ENCODE measurements at places on chromosomes 1 and 21. TPM values are rescaled to one million over a fixed set of nuclear protein-coding genes. Genes with fewer than 3 reads are reported as not detected.
A peak's percentile ranks its signal among the peaks of the same experiment; 100 is the strongest.

GRCh38 chr1:54287801-54288211 is 87.8 kb downstream of the MRPL37 start:
- DNase-seq, result no peak

POMGNT1 gene
- total RNA-seq, result 42.0 TPM

DNA sequence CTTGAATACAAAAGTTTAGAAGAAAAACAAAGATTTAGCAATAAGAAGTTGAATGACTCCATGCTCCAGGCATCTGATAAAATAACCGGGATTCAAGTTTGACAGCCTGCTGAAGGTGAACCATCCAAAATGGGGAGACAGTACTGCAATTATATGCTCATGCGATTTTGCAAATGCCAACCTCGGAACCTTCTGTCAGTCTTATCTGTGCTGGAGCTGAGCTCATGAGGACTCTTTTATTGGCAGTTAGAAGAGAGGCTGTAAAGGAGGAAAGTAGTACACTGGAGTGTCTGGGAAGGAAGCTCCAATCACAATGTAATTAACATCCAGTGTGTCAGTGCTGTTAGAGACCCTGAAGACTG is 170.0 kb downstream of the GALNT2 start:
- DNase-seq, result no peak

DNA sequence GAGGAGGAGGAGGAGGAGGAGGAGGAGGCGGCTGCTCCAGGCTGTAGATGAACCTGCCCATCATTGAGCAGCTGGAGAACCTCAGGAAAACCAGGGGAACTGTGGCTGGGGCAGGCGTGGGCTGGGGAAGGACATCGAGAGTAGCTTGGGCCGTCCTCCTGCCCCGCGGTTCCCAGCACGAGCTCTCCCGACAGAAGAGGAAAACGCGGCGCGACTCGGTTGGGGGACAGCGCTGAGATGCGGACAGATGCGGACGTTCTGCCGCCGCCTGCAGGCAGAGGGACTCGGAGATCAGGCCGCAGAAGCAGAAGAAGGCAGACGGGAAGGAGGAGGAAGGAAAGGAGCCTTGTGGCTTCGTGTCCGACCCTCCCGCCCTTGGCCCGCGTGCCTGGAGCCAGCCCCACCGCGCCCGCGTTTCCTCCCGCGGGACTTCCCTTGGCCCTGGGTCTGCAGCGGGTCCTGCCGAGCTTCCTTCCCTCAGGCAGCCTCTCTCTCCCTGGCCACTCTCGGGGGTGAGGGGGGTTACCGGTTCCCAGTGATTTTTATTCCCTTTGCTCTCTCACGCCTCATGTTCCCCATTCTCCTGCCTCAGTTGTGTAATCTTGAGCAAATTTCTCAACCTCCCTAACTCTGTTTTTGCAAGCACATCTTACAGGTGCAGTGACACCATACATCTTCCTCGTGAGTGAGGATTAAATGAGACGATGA is 1.7 kb upstream of the TNFRSF9 start:
- DNase-seq, result peak; percentile 66

DNA sequence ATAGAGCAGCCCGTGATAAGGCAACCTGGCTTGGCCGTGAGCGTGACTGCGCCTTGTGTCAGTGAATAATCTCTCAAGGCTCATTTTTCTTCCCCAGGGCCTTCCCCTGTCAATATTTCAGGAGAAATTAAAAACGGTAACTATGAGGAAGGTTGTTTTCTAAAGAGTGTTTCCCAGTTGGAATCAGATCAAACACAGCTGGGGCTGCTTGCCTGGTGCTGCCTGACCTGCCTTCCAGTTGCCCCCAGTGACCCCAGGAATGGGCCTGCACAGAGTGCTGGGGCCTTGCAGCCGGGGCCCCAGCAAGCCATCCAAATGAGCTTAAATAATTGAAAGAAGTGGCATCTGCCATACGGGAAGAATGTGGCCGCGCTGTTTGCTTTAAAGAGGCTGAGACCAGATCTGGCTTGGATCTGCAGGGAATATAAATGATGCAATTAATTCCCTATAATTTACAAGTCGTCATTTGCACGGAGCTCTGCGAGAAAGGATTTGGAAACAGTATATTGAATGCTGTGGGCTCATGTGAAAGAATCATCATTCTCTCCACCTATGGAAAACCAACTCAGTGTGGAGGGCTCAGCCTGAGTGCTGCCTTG is 203.9 kb downstream of the C1orf94 start:
- DNase-seq, result no peak

Data from hematopoietic multipotent progenitor cell (in vitro differentiated cells).